Common myeloid progenitor, CD34-positive (primary cell): ENCODE measurements at places on chromosomes 11 and 22.

DNA sequence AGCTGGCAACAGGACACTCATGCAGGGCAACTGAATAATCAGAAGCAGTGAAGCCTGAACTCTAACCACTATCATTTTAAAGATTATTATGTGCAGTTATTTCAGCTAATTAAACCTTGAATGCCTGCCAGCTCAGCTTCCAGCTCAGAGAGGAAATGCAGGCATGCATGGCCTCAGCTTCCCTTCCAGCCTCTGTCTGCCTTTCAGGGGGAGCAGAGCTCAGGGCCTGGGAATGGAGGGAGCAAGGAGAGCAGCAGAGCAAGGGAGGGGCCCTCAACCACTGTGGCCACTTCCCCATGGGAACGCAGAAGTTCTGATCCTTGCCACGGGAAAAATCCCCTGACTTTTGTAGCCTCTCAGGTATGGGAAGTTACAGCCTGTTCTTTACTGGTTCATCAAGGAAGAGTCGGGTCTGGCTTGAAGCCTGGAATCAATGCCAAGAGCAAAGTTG lies 32.5 kb upstream of the APLNR start:
- no peak for DNase-seq

DNA sequence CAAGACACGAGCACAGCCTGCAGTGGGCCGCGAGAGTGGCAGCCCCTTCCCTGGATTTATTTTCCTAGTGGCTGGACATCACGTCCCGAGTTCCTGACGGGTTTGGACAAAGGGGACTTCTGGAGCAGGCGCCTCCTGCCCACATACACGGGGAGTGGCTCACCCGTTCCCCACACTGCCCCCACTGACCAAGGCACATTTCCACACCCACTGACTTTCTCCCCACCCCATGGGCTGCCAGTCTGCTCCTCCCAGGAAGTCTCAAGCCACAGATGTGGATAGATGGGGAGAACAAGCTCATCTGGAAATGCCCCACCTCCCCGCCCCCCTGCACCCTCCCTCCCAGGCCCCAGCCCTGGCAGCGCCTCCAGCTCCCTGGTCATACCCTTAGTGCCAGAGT lies 34.0 kb upstream of the FADD start:
- DNase-seq: no peak

DNA sequence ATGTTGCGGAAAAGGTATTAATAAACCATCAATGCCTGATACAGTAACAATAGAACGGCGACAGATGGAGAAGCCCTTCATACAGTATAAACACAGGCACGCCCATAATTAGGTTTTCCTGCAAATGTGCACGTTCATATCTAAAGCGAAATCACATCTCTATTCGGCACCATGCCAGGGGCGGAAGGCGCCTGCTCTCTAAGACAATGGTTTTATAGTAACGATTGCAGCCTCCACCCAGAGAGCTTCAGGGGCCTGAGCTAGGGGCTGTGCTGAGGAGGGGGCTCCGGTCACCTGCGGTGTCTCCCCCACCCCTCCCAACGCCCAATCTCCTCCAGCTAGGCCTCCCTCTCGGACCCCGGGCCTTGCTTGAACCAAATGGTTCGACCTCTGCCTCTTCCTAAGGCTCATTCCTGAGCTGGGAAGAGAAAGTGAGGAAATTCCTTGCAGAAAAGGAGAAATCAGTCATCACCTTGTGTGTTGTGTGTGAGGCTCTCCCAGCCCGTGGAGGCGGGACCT lies 9.6 kb downstream of the KRTAP5-5 start:
- peak; percentile 16 for DNase-seq

DNA sequence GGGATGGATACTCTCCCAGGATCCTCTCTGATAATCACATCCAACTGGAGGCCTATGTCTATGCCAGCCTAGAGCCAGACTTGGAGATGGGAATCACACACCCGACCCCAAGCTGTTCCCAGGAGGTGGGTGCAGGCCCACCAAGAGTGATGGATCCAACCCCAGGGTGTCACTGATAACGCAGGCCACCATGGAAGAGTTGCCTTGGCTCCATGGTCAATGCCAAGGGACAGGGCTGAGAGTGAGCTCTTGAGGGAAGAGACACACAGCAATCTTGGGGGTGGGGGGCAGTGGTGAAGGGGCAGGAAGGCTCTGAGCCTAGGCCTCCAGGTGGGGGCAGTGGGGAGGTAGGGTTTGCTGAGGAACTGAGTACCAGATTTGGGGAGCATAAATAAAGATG lies 16.9 kb downstream of the TUB start:
- DNase-seq: no peak

GRCh38 chr11:17873586-17873985 lies 139.0 kb downstream of the KCNC1 start:
- DNase-seq: no peak

DNA sequence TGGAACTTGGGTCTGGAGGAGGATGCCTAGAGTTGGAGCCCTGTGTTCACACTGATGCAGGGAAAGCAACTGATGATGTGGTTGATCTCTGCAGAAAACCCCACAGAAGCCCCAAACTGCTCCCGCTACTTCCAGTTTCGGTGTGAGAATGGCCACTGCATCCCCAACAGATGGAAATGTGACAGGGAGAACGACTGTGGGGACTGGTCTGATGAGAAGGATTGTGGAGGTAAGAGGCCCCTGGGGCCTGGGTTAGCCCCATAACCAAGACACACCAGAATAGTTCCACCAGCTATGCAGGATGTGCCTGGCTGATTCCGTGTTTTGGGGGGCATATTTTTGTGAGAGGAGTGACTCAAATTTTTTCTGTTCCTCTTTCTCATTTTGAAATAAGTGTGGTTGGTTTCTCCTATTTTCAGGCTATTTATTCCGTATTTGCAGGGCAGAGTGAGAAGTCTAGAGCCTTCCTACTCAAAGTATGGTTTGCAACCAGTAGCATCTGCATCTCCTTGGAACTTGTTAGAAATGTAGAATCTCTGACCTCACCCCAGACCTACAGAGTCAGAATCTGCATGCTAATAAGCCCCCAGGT lies 137.3 kb upstream of the SORL1-AS1 start:
- peak; percentile 87 for DNase-seq

DNA sequence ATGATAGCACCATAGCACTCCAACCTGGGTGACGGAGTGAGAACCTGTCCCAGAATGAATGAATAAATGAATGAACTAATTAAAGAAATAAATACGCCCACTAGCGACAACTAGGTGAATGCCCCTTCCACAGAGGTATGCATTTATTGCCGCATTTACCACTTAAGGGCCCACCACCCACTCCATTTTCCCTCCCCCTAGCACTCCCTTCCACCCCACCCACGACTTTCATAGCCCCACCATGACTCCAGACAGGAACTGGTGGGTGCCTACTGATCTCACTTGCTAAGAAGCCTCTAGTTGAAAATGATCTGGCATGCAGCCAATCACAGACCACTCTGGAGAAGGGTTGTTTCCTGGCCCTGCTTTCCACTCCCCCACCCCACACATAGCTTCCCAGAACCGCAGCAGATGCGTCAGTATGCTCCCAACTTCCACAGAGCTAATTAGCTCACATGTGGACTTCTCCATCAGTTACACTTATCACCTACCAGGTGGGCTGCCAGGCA lies 167.6 kb downstream of the WT1 start:
- DNase-seq: no peak

- DNase-seq: no peak
Observed at GRCh38 chr11:27976262-27976661, 131.7 kb downstream of the KIF18A start.

DNA sequence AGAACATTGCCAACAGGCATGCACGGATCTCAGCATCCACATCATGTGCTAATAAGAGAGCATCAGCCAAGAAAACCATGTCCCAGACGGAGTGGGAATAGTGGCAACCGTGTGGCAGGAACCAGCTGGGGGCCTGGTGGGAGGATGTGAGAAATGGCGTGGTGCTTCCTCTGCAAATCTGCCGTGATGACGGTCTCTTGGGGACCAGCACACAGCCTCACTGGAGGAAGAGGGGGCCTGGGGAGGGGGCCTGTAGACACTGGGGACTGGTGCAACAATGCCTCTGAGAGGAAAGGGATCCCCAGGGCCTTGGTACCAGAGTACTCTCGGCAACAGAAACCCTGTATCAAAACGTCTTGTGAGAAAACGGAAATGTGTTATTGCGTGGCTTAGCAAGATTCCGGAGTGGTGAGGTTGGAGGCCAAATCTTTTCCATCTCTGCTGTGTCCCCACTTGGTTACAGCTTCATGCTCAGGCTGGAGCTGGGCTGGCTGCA lies 154.3 kb upstream of the TBCEL start:
- peak; percentile 7 for DNase-seq

GRCh38 chr11:65899356-65900124 lies 648 bp downstream of the FOSL1 start:
- DNase-seq: peak; percentile 76

- DNase-seq: peak; percentile 35
Observed at GRCh38 chr22:29359469-29359868, 28.9 kb downstream of the AP1B1 start.

- peak; percentile 75 for DNase-seq
Observed at GRCh38 chr11:57903441-57904123, 120.1 kb upstream of the OR9Q1 start.

GRCh38 chr11:128509621-128510389 lies 77.6 kb downstream of the ETS1 start:
- no peak for DNase-seq

- no peak for DNase-seq
Observed at GRCh38 chr11:12743834-12744449, 69.7 kb downstream of the TEAD1 start.

DNA sequence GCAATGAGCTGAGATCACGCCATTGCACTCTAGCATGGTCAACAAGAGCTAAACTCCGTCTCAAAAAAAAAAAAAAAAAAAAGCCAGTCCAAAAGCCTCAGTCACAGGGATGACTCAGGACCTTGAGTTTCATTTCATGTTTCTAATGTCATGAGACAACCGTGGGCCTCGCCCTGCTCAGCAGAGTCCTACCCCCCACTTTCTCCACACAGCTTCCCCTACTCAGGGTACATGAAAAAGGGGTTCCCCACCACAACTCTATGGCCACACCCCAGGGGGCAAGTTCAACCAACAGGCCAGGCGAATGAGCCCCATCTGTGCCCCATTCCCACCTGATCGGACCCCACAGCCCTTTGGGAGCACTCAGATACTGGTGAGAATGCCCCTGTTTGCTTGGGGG lies 24.3 kb upstream of the ADA2 start:
- DNase-seq: no peak

- DNase-seq: no peak
Observed at GRCh38 chr11:33699515-33700062, 1.0 kb downstream of the C11orf91 start.

DNA sequence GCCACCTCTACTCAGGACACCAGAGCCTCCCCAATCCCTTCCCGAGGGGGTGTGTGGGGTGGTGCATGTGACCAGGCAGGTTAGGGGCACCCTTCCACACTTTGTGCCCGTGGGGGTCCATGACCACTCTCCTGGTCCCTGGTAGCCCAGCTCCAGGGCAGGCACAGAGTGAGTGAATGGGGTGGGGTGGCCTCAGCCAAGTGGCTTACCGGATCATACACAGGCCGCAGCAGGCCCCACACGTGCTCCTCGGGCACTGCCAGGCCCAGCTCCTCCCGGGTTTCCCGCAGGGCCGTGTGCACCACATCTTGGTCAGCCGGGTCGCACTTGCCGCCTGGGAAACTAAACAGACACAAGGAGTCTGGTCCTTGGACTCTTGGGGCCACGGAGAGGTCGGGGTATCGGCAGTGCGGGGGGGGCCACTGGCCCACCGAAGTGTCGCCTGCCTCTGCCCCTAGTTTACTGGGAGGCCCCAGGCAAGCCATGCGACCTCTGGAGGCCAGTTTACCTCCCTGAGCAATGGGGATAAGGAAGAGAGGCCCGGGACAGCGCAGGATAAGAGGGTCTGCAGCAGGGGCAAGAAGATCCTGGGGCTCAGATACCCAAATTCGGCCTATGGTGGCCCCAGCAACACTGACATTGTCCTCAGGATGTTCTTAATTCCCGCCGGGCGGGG lies 889 bp downstream of the NUDT8 start:
- DNase-seq: no peak

DNA sequence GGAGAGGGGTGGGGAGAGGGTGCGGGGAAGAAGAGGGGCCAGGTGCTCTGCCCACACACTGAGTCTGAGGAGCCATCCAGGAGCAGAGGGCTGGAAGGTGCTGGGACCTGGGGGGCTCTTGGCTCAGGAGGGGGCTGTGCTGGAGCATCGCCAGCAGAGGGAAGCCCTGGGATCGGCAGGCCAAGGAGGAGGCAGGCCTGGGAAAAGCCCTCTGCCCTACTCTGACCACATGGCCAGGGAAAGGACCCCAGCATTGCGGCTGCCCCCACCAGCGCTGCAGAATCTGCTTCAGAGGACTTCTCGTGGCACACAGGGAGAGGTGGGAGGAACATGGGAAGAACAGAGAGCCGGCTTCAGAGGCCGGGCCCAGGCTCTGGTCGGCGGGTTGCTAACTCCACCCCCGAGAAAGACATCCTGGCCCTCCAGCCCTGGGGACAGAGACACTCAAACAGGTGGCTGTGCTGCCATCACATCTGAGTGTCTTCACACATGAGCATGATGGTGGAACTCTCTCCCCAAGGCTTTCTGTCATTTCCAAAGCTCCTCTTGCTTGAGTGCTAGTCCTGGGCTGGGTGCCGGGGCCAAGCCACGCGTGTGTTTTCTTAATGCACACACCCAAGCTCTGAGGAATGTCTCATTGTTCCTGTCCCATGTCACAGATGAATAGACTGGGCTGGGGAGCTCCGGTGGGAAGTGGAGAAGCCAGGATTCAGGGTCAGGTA lies 1378.0 kb downstream of the BRD1 start:
- DNase-seq: no peak

- DNase-seq: peak; percentile 6
Observed at GRCh38 chr11:128802358-128802981, 64.6 kb downstream of the KCNJ1 start.

GRCh38 chr11:2209370-2209801 lies 37.8 kb upstream of the TH start:
- no peak for DNase-seq

GRCh38 chr11:119493712-119494111 lies 70.7 kb upstream of the THY1 start:
- DNase-seq: peak; percentile 22

DNA sequence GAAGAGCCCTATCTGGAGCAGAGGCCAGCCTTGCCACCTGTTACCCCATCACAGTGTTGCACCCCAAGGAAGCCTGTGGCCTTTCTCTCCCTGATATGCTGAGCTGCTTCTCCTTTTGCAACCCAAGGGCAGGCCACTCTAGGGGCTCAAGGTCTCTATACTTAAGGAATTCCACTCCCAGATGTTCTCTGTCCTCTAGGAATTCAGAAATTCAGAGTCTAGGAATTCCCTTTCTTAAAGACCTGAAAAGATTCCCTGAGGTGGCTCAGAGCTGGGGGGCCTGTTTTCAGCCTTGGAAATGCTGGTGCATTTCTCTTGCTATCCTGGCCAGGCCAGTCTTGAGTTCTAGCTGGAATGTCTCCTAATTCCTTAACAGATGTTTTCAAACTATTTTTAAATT lies 68.0 kb upstream of the OLFML1 start:
- no peak for DNase-seq

- DNase-seq: no peak
Observed at GRCh38 chr11:8386134-8386864, 122.6 kb upstream of the LMO1 start.

- peak; percentile 87 for DNase-seq
Observed at GRCh38 chr11:75406338-75406777, 7.0 kb downstream of the RPS3 start.
